ENCODE measurements at places on chromosomes 4 and X.

- no peak for DNase-seq
These were observed 334.6 kb downstream of the PCDH10 start for GRCh38 chr4:133483600-133484246.

DNA sequence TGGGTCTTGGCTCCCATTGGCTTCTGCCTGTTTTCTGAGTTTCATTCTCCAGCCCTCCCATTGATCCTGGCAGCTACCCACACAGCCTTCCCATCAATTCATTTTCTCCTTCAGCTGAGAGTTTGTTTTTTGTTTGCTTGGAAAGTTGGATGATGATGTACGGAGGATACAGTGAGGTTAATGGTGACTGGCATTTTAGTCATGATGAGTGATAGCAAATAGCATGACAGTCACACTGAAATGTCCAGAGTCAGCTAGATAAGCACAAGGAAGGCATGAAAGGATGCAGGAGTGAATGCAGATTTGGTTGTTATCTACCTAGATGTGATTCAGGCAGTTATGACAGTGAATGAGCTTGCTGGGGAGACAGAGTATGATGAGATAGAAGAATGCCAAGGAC lies 30.6 kb upstream of the LCORL start:
- no peak for DNase-seq

- no peak for DNase-seq
These were observed 271.6 kb downstream of the DTHD1 start for GRCh38 chr4:36553029-36553428.

GRCh38 chr4:179417357-179417756 lies 1975.1 kb upstream of the AGA start:
- no peak for DNase-seq

DNA sequence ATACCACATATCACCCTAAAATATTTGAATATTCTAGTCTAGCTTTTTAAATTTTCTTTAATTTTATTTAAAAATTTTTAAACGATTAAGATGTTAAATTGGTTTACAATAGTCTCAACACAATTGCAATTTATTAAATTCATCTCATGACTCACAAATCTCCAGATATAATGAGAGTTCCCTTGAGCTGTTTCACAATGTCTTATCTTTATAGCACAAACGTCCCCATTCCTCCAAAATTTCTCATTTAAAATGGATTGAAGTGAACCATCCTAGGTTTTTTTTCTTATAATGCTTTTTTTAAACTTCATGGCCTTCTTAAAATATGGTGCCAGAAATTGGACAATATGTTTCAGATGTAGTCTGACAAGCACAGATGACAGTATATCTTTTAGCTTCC lies 204.4 kb downstream of the GABRB1 start:
- DNase-seq: no peak

- no peak for DNase-seq
These were observed 20.8 kb downstream of the SH3BP2 start for GRCh38 chr4:2813446-2814405.

DNA sequence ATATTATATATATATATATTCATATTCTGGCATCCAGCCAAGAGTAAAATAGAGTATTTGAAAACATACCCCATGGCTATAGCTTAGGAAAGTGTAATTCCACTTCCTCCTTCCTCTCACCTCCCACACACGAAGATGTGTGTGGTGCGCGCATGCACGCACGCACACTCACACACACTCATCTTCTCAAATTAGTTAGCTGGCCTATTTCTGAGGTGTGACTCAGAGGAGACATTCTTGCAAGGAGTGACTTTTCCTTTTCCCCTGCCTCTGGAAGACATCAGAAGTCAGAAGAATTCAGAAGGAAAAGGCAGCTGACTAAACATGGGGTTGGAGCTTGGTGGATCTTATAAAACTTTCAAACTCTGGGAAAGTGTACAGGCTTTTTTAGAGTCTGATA lies 8.8 kb downstream of the ENPEP start:
- no peak for DNase-seq

- no peak for DNase-seq
These were observed 201.9 kb upstream of the PPARGC1A start for GRCh38 chr4:24091639-24092233.

GRCh38 chr4:56662782-56663468 lies 18.2 kb downstream of the HOPX start:
- no peak for DNase-seq
